Activated CD4-positive, alpha-beta memory T cell treated with anti-CD3 and anti-CD28 coated beads, Interleukin-2, amount 10 ng/mL, durations not matched to agents 7 days and 5 days (primary cell): ENCODE measurements at places on chromosomes 1 and 21.

DNA sequence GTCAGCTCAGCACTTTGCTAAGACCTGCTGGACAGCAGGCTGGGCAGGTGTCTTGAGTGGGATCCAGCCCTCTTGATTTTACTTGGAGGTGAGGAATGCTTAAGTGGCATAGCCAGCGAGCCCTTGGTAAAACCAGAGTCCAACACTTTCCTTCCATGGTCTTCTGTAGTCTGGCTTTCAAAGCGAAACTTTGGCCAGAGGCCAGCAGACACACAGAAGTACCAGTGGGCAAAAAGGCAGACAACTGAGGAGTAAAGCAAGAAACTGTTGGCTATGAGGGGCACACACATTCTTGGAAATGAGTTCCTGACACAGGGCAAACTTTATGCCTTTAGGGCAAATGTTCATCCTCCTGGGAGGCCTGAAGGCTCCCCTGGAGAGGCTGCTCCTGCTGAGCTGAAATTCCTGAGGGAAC is 281.0 kb upstream of the POU3F1 start:
- no peak for DNase-seq

DNA sequence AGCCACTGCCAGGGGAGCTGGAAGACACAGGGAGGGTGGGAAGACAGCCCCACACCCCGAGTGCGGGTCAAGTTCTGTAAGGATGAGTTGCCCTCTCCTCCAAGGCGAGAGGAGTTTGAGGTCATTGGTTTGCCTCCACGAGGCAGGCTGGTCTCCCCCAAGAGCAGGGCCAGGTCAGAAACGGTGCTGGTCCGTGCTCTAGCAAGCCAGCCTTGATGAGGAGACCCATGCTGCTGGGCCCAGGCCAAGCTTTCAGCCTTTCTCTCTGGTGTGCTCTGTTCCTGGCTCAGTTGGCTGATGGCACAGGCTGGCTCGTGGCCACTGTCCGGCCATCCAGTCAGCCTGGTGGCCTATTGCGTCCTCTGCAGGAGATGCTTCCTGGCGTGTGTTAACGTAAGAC is 12.0 kb upstream of the PCBP3 start:
- DNase-seq = no peak

DNA sequence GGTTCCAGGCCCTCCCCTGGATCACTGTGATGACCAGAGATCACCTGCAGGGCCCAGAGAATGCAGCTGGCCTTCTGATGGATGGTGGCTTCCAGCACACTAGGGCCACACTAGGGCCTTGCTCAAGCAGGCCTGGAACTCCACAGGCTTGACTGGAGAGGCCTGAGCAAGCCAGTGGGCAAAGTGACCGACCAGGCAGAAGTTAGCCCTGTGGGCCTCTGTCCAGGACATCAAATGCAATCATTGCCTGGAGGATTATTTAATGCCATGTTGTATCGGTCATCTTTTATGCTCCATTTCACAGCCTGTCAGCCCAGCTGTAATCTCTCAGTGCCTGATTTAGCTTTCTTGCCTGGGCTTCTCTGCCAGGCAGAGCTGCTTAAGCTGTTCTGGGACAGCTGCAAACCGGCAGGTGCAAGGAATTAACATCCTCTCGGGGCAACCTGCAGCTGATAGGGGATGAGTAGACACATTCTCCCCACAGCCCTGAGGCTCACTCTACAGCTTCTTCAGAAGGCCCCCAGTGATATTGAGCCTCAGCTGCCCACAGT is 17.7 kb downstream of the NENF start:
- no peak for DNase-seq

DNA sequence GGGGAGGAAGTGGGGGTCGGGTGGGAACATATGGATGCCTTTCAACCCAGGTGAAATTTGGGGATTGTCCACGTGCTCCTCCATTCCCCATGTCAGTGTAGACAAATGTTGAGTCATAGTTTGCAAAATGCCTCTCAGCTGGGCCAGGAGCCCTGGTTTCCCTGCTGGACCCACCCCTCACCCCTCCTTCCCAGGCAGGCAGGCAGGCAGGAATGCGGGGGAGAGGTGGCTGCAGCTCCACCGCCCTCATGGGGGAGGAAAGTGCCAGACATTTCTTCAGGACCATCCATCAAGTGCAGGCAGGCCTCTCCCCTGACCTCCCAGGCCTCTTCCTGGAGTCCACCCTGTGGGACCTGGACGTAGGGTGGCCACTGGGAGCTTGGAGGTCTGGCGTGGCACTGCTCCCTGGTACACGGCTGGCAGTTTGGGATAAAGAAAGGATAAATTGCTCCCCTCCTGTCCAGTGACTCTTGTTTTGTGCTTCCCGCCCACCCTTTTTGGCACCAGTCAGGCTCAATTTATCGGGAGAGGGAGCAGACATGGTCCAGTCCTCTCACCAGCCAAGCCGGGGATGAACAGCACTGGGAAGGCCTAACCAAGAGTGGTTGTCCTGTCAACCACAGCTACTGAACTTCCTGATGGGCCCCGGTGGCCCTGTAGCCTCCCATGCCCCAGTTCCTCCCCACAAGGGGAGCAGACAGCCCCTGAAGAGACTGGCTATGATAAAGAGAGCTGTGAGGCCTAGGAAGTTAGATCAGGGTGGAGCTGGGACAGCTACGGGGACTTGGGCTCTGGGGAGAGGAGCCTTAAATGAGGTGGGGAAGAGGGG is 18.9 kb downstream of the NPR1 start:
- DNase-seq = no peak

- DNase-seq = no peak
Observed at GRCh38 chr1:36170643-36171412, 14.9 kb downstream of the MAP7D1 start.

DNA sequence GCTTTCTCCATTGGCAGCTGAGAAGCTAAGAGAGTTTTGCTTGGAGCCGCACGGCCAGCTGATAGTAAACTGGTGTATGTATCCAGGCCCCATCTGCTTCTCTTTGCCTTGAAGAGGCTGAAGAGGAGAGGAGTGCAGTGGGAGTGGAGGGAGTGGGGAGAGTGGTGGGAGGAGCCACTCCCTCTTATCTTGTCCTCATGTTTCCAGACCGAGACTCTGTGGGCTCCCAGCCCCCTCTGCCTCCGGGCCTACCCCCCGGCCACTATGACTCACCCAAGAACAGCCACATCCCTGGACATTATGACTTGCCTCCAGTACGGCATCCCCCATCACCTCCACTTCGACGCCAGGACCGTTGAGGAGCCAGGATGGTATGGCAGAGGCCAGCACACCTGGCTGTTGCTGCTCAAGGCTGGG is 6.0 kb upstream of the LRRC71 start:
- no peak for DNase-seq

DNA sequence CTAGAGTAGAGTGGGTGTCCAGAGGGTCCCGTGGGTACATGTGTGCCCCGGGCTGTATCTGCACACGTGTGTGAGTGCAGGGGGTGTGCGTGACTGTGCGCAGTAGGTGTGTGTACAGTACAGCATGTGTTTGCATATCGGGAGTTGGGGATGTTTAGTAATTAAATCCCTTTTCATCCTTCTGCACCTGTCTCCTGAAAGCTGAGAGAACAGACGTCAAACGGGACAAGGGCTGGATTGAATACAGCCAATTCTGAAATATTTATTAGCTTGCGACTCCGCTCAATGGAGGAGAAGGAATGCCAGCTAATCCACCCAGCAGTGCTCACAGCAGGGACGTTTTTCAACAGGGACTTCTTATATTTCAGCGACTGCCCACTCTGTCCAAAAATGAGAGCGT is 44.7 kb upstream of the CASZ1 start:
- DNase-seq = no peak

DNA sequence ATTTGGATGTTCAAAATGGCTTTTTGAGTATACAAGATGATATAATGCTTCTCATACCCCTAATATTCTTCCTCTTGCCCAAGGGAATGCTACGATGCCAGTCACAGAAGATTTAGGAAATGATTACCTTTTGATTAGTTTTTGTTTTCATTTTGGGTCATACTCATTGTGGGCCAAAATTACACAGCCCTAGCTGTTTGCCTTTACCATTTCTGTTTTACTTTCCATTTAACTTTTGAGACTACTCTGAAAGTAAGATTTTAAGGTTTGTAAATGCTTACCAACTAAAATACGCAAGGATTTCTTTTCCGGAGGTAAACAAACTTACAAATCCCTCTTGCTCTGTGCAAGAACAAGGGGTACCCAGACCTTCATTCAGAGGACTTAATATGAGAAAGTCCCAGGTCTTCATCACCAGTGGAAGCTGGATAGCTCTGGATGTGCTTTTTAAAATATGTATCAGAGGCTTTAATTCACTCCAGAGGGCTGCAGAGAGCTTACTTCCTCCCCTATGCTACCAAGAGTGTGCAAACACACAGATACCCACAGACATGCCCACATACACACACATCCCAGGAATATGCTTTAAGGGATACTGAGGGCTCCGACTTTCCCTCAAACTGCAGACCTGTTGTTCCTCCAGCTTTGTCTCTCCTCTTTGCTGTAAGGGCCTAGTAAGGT is 631.4 kb downstream of the SMYD3 start:
- DNase-seq = no peak

DNA sequence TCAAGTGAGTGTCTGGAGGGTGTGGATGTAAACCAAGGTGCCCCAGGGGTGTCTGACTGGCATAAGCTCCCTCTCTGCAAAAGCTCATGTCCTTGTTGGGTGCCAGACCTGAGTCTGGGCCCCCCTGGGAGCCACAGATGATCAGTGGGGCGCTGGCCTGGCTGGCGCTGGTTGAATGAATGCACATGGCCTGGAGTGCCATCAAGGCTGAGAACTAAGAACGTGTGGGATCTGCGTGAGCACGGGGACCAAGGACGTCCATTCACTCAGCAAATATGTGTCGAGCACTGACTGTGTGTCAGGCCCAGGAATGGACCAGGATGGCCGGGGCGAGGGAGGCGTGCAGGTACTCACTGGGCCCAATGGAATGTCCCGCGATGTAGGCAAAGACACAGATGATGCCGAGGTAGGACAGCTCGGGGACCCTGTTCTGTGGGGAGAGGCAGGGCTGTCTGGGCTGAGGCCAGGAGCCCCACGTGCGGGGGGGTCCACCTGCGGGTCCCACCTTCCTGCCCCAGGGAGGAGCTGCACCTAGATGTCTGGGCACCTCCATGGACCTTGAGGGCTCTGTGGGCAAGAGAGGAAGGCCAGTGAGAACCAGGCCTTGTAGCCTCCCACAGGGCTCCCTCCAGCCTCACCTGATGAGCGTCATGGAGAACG is 19.1 kb downstream of the SLC2A7 start:
- no peak for DNase-seq

- no peak for DNase-seq
Observed at GRCh38 chr1:165884009-165884689, 56.7 kb downstream of the UCK2 start.
